ENCODE measurements at places on chromosomes 5 and 9.

- DNase-seq: no peak
Observed at GRCh38 chr9:69572611-69573010, 99.6 kb downstream of the APBA1 start.

GRCh38 chr5:74538206-74538661 lies 102.3 kb downstream of the ENC1 start:
- no peak for DNase-seq

DNA sequence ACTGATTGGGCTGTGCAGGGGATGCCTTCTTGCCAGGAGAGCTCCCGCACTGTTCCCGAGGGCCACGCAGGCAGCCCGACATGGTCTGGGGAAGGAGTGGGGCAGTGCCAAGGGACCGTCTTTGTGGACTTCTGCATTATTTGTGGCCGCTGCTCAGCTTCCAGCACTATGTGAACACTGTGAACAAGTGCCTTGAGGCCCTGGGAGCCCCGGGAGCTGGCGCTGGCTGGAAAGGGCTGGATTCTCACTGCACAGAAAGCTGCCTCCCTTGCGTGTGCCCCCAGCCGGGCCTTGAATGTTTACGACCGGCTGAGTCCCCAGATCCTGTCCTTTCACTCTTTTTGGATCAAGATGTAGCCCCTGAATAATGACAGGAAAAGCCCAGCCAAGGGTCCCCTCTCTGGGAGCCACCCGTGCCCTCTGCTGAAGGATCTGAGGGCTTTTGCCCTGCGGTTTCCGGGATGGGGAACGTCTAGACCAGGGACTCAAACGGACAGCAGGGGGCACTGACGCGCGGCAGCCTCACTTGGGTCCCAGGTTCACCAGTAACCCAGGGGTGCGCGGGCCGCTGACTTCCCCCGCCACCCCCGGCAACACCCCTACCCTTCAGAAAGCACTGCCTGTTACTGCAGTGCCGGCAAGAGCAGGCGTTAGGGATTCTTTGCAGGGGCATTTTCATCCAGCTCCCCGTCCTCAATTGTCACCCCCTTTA lies 98.9 kb upstream of the FCN2 start:
- no peak for DNase-seq

DNA sequence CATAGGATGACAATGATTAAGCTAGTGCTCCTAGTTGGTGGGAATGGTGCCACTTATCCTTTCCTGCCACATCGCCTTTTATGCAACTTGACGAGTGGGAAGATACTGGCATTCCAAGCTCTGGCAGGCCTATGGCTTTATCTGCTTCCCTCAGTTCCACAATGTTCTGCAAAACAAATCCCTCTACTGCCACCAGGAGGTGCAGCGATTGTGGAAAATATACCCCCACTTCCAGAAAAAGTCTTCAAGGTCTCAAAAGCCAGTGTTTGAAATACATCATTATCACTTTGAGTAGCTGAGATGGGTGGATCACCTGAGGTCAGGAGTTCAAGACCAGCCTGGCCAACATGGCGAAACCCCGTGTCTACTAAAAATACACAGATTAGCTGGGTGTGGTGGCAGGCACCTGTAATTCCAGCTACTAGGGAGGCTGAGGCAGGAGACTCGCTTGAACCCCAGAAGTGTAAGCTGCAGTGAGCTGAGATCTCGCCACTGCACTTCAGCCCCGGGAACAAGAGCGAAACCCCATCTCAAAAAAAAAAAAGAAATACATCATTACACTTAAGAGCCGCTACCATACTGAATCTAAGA lies 3.4 kb downstream of the CLINT1 start:
- no peak for DNase-seq

DNA sequence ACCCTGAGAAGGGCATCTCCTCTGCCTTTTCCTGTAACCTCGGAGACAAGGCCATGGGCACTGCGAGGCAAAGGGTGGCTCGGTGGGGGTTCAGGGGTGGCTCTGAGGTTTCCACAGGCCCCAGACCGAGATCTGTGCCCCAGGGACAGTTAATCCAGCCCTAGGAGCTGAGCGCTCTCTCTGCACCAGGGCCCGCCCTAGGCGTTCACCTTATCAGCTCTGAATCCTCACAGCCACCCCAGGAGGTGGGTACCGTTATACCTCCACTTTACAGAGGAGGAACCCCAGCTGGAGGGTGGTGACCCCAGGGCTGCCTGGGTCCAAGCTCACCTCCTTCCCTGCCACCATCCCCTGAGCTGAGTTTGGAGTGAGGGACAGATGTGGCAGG lies 2.3 kb upstream of the ENG start:
- no peak for DNase-seq

GRCh38 chr9:86690034-86690433 lies 257.3 kb downstream of the GAS1 start:
- DNase-seq: no peak

GRCh38 chr5:57410374-57411320 lies 72.0 kb downstream of the ACTBL2 start:
- no peak for DNase-seq

DNA sequence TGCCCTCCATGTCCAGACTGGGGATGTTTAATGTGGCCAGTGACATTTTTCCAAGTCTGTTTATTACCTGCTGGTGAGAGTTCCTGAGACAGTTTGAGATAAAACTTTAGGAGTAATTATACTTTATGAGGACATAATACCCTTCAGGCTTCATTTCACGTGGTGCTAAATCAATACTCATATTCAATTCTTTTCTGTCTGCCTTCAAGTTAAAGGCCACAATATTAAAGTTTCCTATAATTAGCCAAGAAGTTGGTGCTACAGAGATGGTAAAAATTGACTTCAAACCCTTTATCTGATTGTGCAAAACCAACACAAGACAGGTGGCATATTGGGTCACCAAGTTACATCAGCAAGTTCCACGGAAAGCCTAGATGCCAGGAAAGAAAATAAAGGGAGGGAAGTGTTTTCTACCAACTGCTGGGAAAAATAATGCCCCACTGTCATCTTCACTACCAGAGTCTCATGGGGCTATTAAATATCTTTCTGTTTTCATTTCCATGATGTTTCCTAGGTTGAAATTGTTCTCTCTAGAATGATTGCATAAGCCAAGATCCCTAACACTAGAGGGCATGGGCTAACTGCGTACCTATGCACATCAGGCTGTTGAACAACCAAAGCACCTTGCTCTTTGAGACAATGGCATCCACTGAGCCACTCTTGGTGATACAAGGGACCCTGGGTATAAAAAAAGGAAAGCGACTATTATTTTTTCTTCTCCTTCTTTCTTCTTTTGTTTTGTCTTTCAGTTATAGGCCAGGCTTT lies 68.7 kb downstream of the INSYN2B start:
- DNase-seq: no peak

DNA sequence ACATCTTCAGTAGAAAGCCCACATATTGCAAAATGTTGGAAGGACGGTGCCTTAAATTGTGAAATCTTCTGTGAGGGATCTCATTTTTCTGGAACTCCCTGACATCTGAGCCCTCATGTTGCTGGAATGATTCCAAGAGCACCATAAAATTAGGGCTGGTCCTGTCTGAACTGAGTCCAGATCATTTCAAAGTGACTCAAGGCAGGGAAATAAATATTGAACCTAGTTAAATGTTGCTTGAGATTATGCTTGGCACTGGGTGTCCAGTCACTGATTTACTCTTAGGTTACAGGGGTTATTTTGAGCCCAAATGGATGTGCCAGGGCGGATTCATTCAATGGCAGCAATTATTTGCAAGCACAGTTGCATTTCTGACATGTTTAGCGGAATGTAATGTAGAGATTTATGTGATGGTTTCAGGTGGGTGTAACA lies 437.0 kb downstream of the PIK3R1 start:
- no peak for DNase-seq

Measured in stimulated activated CD4-positive, alpha-beta T cell treated with anti-CD3 and anti-CD28 coated beads, Interleukin-1b, Interleukin-23, amount 100 ng/mL, for 24 hours (primary cell).